ENCODE measurements at places on chromosomes 3 and 15.

GRCh38 chr3:150588027-150588830 is 14.9 kb upstream of the SELENOT start:
- no peak for DNase-seq

DNA sequence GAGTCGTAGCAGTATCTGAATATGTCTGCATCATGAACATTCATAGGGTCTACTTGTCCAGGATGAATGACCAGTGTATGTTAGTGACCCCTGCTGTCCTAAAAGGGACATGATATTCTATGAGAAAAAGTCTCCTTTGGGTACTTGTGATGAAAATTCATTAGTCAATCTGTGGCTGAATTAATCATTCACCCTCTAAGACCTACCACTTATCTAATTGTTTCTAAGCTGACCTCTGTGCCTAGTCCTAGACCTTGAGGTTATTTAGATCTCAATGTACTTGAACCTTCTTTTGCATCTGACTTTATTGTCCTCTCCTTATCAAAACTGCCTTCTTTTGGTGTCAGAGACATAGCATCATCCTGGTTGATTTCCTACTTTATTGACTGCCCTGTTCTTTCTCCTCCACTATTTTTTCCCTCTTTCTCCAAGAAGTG is 799.3 kb downstream of the DIPK2A start:
- DNase-seq = no peak

DNA sequence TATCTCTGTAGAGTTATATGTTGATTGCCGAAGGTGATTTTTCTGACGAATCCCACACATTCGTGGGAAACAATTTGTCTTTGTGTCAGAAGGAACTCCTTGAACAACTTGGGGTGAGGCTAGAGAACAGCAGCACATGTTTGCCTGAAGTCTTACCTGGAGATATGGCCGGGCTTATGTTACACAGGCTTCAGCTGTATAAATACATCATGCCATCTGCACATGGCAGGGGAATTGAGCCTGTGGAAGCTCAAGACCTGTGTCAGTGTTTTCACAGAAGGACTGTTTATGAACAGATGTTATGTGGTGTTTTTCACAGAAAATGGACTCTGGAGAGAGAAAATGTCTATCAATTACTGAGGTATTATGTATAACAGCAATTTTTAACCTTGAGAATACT is 203.6 kb upstream of the MDFIC2 start:
- DNase-seq = no peak

DNA sequence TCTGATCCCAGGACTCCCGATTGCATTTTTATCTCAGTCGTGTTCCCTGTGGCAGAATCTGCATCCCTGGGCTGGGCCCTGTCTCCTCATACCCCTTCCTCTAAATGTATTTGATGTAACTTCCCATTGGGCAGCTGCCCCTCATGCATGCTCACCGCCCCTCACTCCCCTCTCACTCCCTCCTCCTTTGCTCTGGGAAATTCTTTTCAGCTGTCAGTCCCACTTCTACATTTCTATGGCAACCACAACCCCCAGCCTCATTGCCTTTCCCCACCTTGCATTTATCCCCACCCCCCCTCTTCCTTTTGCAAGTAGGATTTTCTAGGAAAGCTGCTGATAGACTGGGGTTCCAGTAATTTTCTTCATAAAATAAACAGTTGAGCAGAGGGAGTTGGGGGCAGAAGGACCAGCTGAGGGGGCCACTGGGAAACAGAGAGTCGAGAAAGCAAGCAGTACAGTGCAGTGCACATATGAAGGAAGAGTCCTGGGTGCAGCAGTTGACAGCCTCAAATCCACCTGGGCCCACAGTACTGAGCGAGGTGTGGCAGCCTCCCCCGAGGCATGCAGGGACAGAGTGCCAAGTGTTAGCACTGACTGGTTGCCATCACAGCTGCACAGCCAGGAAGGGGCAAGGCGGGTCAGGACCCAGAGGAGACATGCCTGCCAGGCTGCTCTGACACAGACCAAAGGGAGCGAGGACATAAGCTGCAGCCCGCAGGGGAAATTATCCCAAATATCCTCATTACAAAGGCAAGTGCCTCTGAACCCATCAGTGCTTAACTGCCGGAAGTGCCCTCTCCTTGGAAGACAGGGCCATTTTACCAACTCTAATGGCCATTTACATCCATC is 476.3 kb downstream of the EPHB1 start:
- DNase-seq = no peak

DNA sequence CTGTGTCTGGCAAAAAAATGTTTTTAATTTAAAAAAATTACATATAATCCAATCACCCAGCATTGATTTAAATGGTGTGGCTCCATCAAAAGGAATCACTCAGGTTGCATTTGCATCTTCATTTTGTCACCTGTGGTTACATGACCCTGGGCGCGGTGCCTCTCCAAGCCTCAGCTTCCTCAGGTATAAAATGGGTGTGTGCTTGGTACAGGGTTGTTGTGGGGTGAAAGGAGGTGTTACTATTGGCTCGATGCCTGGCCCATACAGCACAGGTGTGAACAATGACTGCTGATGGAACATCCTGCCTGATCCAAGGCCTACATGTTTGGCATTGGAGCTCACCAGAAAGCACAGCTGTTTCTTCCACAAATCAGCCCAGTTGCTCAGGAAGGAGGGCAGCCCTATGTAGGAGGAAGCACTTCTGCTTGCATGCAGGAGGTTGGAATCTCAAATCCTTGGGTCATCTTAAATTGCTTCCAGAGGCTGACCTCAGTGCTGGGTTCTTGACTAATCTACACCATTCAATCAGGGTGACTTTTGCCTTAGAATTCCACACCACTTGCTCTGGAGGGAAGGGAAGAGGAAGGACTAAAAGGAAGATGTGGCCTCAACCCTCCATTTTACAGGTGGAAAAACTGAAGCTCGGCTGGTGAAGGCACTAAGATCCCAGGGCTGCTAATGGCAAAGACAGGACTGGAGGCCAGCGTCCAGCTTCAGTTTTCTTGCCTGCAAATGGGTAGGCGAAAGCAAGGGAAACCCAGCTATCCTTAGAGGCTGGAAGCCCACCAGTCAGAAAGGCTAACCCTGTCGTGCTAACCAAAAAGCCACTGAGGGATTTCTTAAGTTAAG is 31.7 kb downstream of the BHLHE40 start:
- DNase-seq = no peak

All from stimulated activated CD8-positive, alpha-beta memory T cell treated with anti-CD3 and anti-CD28 coated beads, Interleukin-2, amount 100 ng/mL, for 48 hours (primary cell).